Activated CD8-positive, alpha-beta memory T cell treated with anti-CD3 and anti-CD28 coated beads for 1 hour (primary cell): ENCODE measurements at places on chromosomes 2 and 18.

- no peak for DNase-seq
Measured at GRCh38 chr2:241958818-241959545, 89.5 kb downstream of the RTP5 start.

GRCh38 chr2:22901471-22902179 is 483.4 kb upstream of the KLHL29 start:
- DNase-seq: no peak

GRCh38 chr2:239457586-239458445 is 57.0 kb upstream of the HDAC4 start:
- no peak for DNase-seq

DNA sequence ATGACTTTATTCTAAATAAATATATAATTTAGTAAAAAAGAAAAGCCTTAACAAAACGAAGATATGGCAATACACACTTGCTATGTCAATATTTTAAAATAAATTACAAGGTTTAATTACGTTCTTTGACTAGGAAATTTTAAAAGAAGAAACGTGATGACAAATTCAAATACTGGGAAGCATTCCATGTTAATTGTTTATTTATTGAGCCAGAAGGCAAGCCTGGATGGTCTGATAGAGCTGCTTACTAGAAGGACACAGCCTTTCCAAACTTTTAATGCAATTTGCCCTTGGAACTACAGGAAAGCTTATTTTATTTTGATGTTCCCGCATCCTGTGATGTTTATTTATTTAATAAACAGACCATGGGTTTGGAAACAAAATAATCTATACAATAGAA is 33.4 kb upstream of the DSEL start:
- DNase-seq: no peak

DNA sequence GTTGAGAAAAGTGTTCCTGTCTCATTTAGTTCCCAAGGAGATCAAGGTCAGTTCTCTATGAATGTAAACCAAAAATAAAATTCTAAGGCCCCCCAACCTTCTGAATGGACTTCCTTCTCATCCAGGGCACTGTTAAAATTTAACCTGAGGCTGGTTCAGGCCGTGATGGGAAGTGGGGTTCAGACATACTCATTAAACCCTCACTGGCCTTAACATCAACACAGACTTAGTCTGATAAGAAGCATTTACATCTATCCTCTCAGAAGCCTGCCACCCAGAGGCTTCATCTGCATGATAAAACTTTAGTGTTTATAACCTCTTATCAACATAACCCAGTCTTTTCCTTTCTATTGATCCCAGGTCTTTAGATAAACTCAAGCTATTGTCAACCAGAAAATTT is 22.4 kb downstream of the ITSN2 start:
- DNase-seq: no peak

GRCh38 chr2:241372361-241372992 is 16.4 kb downstream of the FARP2 start:
- no peak for DNase-seq
